ENCODE measurements at places on chromosomes 2 and 18.

- no peak for DNase-seq
These were observed 55.7 kb downstream of the COA5 start for GRCh38 chr2:98552499-98553179.

DNA sequence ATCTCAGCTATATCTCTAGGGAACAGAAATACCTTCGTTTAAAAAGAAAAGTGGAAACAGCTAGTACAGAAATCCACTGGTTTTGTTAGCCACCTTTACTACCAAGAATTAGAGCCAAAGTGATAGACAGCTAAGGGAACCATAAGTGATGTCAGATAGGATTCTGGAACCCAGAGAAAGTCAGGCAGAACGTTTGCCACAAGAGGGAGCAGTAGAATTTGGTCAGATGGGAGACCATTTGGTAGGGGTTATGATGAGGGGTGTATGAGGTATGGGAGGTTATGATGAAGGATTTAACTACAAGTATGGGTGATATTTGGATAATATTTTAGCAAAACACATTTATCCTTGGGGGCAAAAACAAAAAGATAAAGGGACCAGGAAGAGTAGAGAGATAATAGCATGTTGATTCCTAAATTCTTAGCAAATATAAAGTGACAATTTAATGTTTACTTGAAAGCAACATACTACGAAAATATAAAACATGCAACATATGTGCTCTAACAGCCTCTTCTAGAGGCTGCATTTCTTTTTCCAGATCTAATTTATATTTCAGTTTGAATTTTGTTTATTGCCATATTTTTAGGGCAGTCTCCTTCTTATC, 3.3 kb downstream of the SLC8A1 start:
- no peak for DNase-seq

DNA sequence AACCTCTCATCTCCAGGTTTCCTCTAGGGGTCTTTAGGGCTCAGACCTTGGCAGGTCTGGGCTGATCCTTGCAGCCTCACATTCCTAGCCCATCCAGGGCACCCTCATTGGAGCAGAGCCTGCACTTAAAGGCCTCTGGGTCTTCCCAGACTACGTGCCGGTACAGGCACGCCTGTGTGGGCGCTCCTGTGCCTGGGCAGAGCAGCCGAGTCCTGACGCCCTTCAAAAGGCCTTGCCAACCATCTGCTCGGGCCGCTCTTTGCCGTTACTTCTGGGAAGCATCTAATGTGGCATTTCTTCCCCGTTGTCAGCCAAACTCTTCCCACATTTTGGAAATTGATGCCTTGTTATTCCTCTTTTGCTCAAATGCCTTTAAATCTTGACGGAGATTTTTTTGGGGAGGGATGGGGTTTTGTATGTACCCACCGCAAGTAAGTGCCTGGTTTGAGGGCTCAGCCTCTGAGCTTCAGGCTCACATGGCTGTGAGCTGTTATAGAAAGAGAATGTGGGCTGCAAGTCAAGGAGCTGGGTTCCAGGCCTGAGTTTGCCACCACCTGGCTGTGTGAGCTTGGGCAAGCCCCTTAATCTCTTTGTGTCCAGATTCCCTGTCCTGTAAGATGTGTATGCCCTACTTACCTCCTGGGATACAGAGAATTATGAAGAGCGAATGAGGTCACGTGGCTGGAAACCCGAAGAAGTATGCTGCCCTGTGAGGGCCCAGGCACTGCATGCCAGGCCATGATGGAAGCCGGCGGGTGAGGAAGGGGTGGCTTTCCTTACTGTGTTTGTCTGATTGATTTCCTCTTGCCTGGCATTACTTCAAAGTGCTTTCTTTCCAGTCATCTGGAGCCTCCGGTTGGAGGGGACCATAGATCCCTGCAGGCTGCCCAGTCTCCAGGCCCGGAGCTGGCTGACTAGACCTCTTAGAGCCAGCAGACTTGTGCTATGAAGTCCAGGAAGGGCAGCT, 20.6 kb downstream of the EHD3 start:
- DNase-seq = no peak

- DNase-seq = no peak
These were observed 65.1 kb downstream of the TIMM21 start for GRCh38 chr18:74213429-74213828.

- no peak for DNase-seq
These were observed 19.6 kb upstream of the GULP1 start for GRCh38 chr2:188272121-188272520.

DNA sequence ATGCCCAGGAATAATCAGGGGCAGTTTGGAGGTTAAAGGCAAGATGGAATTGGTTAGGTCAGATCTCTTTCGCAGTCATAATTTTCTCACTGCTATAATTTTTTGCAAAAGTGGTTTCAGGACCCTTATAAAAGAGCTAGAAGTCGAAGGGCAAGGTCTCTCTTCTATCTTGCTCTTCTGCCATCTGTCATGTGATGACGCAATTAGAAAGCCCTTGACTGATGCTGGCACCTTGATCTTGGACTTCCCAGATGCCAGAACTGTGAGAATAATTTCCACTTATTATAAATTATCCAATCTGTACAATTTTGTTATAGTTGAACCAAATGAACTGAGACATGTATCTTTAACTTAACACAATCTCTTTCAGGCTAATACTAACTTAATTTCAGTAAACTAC, 6.3 kb upstream of the RALBP1 start:
- no peak for DNase-seq

DNA sequence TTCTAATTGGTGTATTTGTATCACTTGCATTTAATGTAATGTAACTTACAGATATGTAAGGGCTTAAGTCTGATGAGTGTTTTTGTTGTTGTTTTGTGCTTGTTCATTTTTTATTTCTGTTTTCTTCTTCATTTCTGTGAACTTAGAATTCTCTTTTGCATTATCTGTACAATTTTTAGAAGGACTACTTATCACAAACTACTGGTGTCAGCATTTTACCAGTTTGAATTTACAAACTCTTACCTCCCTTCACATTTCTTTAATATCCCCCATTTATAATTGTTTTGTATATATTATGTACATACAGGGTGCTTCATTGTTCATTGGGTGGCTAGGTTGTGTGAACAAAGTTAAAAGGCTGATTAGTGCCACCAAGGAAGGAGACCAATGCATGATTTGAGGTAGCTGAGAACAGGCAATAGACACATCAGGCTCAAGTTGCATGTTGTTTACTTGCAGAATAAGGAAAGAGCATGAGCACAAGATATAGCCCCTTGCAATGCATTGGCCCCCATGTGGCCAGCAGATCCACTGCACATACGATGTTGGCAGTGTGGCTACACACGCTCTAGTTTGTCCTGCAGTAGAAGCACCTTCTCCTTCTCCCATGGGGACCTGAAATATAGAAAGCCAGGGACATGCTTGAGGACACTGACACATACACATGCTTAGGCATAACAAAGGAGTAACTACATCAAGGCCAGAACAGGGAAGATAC, 198.2 kb downstream of the CD8B2 start:
- DNase-seq = no peak

DNA sequence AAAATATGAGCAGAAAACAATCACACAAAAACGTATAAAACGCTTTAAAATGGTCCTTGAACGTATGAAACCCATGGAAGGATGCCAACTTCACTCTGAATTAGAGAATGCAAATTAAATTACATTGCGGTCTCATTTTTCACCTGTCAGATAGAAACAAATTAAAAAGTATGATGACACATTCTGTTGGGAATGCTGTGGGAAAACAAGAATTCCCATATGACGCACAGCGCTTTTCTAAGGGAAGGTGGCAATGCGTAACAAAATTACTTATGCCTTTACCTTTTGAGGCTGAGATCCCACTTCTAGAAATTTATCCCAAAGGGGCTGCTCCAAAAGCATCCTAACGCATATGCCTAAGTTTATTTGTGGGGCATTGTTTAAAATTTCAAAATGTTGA, 3.8 kb upstream of the RPS7 start:
- DNase-seq = no peak

DNA sequence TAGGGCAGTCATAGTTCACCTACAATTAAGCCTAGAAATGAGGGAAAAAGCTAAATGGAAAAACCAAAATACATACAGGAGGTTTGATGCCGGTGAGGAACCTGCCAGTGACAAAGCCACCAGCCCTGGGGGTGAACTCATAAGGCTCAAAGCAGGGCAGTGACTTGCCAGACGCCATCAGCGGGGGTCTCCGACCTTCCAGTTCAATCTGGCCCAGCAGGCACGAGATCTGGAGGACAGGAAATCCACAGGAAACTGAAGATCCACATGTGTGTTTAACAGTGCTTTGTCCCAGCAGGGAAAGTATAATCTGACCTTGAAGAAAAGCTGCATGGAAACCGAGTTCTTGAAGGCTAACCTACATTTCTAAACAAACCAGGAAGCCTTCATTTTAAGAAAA, 60.1 kb downstream of the POLR1A start:
- no peak for DNase-seq

DNA sequence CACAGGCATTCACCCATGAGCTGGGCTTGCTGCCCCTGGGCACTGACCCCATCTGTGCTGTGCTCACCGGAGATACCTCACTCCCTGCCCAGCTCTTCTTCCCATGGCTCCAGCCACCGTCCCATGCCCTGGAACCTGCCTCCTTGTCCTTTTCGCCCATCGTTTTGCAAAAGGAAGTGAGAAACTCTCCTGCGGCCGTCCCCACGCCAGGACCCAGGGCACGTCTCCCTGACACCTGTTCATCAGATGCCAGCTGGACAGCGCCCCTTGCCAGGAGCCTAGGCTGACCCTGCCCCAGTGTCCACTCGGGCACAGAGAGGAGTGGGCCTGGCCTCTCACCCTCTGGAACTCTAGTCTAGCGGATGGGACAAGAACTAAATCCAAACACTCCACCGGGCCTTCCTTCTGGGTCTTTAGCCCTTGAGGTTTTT, 238.6 kb downstream of the SEPTIN10 start:
- DNase-seq = no peak

DNA sequence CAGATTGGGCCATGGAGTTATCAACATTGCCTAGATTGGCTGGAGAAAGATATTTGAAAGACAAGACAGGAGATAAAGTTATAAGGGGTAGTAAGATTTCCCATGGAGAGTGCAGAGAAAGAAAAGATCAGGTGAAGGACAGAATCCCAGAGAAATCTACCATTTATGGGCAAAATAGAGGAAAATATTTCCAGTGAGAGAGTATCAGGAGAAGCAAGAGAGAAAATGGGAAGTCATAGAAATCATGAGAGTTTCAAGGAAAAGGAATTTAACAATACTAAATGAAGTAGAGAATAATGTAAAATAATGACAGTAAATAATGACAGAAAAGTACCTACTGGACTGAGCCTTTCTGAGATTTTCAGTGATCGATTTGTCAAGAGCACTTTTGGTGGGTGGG, 447.6 kb upstream of the CHST9 start:
- DNase-seq = no peak

- no peak for DNase-seq
These were observed 30.1 kb downstream of the NCK2 start for GRCh38 chr2:105774781-105775337.

DNA sequence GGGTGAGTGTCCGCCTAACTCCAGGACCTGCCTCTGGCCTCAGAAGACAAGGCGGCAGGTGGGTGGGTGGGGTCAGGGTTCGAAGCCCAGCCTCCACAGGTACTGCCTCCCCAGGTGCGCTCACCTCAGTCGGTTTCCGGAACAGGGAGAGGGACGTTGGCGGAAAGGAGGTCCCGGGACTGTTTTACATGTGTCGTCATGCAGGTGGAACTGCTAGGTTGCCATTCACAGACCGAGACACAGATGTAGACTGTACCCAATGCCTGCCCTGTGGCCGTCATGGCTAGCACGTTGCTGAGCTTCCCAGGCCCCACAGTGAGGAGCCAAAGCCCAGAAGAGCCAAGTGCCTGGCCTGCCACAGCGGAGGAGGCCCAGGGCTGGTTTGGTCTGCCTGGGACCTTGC, 284.0 kb upstream of the HS6ST1 start:
- no peak for DNase-seq

DNA sequence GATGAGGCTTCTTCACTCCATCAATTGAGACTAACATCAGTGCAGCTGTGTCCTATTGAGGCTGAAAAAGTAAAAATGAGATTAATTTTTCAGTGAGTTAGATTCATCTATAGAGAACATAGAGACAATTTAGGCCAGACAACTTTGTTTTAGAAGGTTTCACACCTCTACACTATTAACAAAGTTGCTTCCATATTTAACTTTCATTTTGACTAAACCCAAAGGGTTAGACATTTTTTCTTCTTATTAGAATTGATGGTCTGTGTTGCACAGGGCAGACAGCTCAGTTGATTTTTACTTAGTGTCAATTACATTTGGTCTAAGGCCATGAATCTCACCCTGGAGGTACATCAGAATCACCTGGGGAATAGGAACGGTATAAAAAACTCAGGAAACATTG, 130.2 kb upstream of the NXPH2 start:
- DNase-seq = no peak

- no peak for DNase-seq
These were observed 94.8 kb upstream of the CXCR4 start for GRCh38 chr2:136212426-136213378.

GRCh38 chr2:111884592-111884964, 585 bp upstream of the ANAPC1 start:
- no peak for DNase-seq

GRCh38 chr2:203549406-203549805, 14.3 kb upstream of the RAPH1 start:
- DNase-seq = no peak

GRCh38 chr2:42124011-42124785, 45.0 kb upstream of the EML4 start:
- no peak for DNase-seq

GRCh38 chr2:121150713-121151112, 134.3 kb downstream of the TFCP2L1 start:
- DNase-seq = no peak

- DNase-seq = no peak
These were observed 38.2 kb upstream of the PPM1B start for GRCh38 chr2:44130441-44130840.

- no peak for DNase-seq
These were observed 48.8 kb downstream of the FEZ2 start for GRCh38 chr2:36549165-36549574.

DNA sequence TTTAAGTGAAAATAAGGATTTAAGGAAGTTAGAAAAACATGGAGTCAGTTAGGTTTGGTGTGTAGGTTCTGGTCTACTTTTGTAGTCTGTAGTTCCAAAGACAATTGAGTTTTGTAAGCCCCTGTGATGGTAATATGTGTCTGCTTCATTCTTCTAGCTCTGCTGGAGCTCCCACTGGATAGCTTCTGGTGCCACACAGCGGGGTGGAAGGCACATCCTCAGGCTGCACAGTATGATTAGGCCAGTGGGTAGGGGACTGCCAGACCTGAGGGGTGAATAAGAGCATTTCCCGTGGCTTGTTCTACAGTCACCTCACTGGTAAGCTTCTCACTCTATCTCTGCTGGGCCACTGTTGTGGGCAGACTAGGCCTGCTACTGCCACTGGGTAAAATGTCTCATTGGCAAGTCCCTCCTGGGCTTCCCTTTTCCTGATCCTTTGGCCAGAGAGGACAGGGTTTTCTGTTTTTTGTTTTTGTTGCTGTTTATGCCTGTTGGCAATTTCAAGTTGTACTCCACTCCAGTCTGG, 44.5 kb downstream of the TMEM131 start:
- DNase-seq = no peak
